ENCODE measurements at places on chromosomes 3 and 15. TPM values are rescaled to one million over a fixed set of nuclear protein-coding genes. Genes with fewer than 3 reads are reported as not detected.

DNA sequence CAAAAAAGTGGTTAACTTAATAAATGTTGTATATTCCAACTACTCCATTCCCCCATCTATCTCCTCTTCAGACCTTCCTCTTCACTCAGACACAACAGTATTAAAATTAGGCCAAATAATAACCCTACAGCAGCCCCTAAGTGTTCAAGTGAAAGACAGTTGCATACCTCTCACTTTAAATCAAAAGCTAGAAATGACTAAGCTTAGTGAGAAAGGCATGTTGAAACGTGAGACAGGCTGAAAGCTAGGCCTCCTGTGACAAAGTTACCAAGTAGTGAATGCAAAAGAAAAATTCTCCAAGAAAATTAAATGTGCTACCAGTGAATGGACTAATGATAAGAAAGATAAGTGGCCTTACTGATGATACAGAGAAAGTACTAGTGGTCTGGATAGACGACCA, 71.7 kb downstream of the ANKRD28 start:
- H3K4me3 ChIP-seq = no peak overlapping the region
- no peaks in the 10 kb centered on the region for H3K4me1 ChIP-seq
- H3K27ac ChIP-seq = no peak overlapping the region
- no peaks in the 10 kb centered on the region for H3K27me3 ChIP-seq
- peaks cover 17% of the 10 kb centered on the region for H3K36me3 ChIP-seq
- no peak for DNase-seq

DNA sequence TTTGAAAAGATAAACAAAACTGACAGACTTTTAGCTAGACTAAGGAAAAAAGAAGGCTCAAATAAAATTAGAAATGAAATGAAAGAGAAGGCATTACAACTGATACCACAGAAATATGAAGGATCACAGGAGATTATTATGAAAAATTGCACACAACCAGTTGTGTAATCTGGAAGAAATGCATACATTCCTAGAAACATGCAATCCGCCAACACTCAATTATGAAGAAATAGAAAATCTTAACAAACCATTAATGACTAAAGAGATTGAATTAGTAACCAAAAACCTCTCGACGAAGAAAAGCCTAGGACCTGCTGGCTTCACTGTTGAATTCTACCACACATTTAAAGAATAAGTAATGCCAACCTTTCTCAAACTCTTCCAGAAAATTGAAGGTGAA, 149.5 kb downstream of the SV2B start:
- H3K4me1 ChIP-seq = no peaks in the 10 kb centered on the region
- DNase-seq = no peak
- H3K27me3 ChIP-seq = peaks cover 2% of the 10 kb centered on the region
- no peaks in the 10 kb centered on the region for H3K36me3 ChIP-seq

- no peak overlapping the region for H3K4me3 ChIP-seq
- H3K27ac ChIP-seq = no peak overlapping the region
- no peaks in the 10 kb centered on the region for H3K4me1 ChIP-seq
- no peaks in the 10 kb centered on the region for H3K36me3 ChIP-seq
Observed at GRCh38 chr3:156859578-156859977, 33.4 kb downstream of the LEKR1 start.

- peaks cover 10% of the 10 kb centered on the region for H3K4me1 ChIP-seq
- no peak within 1 kb of the TSS for H3K27ac ChIP-seq
- peaks cover 40% of the 10 kb centered on the region for H3K27me3 ChIP-seq
- H3K36me3 ChIP-seq = no peaks in the 10 kb centered on the region
- DNase-seq = peak; percentile 44
Observed at GRCh38 chr3:57164657-57165573, at the start of gene IL17RD. Gene IL17RD (minus strand): TSS chr3:57165353. CDS start chr3:57165286, 67 bp downstream.

The TUSC7 gene
- polyA plus RNA-seq = not detected

DNA sequence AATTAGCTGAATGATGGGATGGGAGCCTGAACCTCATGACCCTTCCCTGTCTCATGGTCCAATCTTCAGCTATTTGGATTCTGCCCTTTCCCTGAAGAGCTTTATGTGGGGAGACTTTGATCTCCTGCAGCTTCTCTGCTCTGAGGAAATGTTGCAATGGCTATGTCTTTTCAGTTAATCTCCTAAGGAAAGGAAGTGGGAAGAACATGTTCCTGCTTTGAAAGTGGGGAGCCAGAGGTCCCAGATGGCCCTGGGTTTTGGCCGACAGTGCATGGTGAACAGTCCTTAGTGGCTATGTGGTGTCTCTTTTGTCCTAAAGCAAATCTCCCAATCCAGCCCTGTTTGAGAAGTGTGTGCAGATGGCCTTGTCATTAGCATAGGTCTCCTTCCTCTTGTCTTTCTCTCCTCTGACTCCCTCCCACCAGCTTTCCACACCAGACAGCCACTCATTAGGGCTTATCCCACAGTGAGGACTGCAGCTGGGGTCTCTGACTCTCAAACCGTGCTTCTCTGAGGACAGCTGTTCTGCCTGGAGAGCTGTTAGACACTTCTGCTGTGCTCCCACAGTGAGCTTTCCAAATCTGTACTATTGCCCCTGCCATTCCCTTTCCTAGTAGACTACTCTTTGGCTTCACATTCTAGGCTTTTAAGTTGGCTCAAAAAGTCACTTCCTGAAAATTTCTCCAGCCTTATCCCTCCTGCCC, 365.8 kb upstream of the UMPS start:
- H3K4me1 ChIP-seq = no peaks in the 10 kb centered on the region
- no peaks in the 10 kb centered on the region for H3K36me3 ChIP-seq
- H3K27me3 ChIP-seq = no peaks in the 10 kb centered on the region
- no peak overlapping the region for H3K4me3 ChIP-seq
- DNase-seq = no peak

GRCh38 chr3:119582178-119582577, 2.9 kb downstream of the ADPRH start:
- H3K36me3 ChIP-seq = no peaks in the 10 kb centered on the region
- peaks cover 10% of the 10 kb centered on the region for H3K27me3 ChIP-seq
- H3K4me1 ChIP-seq = peaks cover 13% of the 10 kb centered on the region
- no peak overlapping the region for H3K4me3 ChIP-seq
- DNase-seq = no peak
- no peak overlapping the region for H3K27ac ChIP-seq
